ENCODE measurements at places on chromosomes 16 and 17.

GRCh38 chr17:3802461-3803307 lies 1.7 kb upstream of the ITGAE start:
- DNase-seq = no peak

- DNase-seq = no peak
Measured at GRCh38 chr16:74608944-74609343, 2.0 kb upstream of the GLG1 start.

GRCh38 chr17:81890447-81891302 lies 711 bp downstream of the ALYREF start:
- DNase-seq = peak; percentile 80

- DNase-seq = no peak
Measured at GRCh38 chr16:74257061-74257460, 39.6 kb upstream of the PSMD7 start.

DNA sequence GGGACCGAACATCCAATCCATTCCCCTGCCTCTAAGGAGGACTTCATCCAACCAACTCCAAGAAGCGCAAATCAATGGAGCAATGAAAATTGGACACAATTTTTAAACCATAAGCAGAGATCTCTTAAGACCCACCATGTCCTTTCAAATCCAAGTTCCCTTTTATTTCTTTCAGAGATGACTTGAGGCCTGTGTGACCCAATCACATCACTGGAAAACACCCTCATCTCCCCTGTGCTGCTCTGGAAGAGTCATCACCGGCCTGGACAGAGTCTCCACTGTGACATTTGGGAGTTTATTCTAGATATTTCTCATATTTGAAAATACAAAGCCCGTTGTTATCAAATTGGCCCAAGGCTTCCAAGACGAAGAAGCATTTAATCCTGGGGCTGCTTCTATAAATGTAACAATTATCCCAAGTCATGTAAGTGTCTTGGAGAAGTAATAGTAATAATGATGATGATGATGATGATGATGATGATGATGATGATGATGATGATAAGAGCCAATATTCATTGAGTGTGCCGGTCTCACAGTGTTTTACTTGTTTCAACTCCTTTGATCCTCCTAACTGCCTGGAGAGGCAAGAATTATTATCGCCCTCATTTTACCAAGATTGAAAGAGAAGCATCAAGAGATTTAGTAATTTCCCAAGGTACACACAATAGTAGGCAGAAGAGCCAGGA lies 72.1 kb downstream of the COPRS start:
- no peak for DNase-seq

- DNase-seq = no peak
Measured at GRCh38 chr17:61130330-61130729, 269.3 kb upstream of the TBX2 start.

- DNase-seq = no peak
Measured at GRCh38 chr17:39191750-39192510, 5.5 kb downstream of the CACNB1 start.

GRCh38 chr17:54909766-54910165 lies 9.1 kb downstream of the TOM1L1 start:
- no peak for DNase-seq

DNA sequence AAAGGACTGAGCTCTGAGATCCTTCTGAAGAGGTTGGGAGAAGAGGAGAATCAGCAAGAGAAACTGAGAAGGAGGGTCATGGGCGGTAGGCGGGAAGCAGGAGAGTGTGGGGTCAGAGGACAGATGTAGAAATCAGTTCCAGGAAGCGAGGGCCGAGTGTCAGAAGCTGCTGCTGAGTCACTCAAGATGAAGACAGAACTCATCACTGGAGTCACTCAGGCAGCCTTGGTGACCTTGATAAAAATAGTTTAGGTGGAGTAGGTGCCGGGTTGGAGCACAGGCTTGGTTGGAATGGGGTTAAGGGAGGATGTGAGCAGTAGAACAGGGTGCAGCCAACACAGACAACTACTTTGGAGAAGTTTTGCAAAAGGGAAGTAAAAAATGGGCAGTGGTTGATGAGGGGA lies 6.1 kb upstream of the ITGAM start:
- no peak for DNase-seq

- peak; percentile 66 for DNase-seq
Measured at GRCh38 chr17:66301367-66301863, 998 bp upstream of the PRKCA start.

DNA sequence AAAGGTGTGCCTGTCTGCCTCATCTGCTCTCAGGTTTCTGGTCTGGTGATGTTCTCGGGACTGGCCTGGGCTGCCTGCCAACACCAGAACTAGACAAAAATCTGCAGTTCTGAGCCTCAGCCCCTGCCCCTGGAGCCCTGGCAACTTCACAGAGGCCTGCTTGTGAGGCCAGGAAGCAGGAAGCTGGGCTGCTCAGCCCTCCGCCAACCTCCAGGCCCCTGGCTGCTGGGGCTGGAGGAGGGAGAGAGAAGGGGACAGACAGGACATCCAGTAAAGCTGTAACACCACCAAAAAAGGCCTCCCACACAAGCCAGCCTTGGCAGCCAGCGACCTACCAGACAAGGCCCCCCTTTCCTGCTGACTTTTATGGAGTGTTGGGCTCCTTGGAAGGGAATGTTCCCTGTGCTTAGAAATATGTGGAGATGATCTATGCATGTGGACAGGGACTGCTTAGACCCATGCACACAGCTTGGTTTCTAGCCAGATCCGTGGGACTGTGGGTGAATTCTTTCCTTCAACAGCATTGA lies 157.6 kb downstream of the XYLT1 start:
- DNase-seq = no peak

DNA sequence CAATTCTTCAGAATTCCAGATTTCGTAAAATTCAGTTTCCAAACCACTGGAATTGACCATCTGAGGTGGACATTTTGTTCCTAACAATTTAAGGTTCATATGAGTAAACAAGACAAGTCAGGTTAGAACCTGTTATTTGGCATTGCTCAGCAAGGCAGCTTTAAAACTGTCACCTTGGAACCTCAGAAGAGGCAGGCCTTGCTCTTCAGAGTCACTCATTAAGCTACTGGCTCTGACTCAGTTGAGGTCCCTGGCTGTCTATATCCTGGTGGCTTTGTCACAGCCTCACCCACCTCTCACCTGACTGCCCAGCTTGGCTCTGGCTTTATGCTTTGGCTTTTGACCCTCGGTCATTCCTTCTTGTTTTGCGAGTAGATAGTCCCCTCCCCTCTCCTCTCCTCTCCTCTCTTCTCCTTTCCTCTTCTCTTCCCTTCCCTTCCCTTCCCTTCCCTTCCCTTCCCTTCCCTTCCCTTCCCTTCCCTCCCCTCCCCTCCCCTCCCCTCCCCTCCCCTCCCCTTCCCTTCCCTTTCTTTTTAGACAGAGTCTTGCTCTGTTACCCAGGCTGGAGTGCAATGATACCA lies 238.4 kb downstream of the SHISA9 start:
- no peak for DNase-seq

GRCh38 chr17:63786971-63787711 lies 13.2 kb downstream of the DDX42 start:
- no peak for DNase-seq

DNA sequence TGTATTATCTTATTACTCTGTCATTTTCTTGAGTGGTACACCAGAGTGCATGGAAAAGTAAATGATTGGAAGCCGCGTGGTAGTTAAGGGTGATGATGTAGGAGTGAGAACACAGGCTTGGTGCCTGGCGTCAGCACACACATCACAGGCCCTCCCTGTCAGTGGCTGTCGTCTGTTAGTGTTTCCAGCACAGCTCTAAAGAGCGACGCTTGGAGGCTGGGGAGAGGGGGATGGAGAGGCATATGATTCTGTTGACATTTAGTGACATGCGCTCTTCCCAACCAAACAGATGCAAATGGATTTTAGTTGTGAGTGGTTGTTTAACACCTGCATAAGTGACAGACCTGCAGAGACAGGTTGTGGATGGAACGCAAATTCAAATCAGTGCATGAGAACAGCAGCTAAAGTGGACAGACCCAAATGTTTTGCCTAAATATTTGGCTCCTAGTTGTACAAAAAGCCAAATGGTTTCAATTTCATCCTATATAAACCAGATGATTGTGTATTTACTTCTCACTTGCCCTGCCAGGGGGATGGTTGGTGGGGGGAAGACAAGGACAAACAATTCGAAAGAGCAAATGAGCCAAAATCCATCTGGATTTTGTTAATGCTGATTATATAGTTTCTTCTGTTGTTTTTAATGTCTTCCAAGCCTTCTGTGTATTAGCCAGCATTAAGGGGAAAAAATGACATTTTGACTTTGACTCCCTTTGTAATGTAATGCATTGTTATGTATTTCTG lies 222.3 kb downstream of the WWOX start:
- no peak for DNase-seq

DNA sequence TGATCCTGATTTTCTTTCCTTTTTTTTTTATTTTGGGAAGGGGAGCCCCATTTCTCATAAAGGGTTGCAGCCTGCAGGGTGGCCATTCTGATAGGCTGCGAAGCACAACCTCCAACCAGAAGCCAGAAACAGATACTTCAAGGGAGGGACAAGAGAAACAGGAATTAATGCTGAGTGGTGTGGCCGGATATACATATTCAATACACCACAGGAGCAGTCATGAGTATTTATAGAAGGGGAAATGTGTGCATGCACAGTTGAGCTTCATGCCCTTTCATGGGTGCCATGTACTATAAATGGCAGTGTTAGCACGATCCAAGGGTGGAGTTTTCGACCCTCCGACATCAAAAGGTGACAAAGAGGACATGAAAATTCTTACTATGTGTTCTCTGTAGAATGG lies 320.8 kb downstream of the CBLN1 start:
- DNase-seq = no peak

DNA sequence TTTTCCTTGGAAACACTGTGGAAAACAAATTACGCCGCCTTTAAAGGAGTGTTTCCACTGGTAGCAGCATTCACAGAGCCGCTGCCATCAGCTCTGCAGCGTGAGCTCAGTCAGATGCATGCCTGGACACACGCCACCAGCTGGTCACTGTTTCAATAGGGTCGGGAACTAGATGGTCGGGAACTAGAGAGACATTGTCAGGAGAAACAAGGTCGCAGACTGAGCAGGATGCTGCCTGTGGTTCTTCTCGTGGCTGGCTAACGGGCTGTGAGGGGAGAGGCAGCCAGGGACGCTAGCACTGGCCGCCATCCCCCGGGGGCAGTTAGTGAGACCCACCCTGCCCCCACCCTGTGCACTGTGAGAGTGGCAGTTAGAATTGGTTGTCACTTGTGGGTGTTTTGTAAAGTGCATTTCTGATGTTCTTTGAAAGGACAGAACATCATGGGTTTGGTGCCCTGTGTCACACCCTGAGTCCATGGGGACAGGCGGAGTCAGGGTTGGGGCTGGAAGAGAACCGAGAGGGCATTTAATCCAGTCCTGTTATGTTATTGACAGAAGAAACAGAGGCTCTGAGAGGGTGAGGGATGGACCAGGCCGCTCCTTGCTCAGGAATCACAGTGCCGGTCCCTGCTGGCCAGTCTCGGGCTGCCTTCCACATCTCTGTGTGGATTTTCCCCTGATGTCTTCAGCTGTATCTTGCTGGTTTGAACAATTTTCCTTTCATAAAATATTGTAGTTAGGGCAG lies 86.3 kb downstream of the SPECC1 start:
- DNase-seq = no peak

DNA sequence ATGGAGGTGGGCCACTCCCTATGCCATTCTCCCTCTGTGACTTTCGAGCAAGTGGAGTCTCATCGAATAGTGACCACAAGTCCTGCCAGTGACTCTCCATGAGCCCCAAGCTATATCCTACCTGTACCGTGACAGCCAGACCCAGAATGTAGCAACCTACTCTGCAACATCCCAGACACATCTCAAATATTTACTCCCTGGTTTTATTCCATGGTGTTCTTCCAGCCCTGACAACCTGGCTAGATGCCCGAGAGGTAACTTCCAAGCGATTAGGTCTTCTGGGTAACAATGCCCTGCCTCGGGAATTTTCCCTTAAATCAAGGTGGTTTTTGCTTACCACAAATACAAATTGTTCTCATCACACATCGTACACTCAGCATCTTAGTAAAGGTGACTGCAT lies 211.7 kb downstream of the ZFHX3 start:
- no peak for DNase-seq

DNA sequence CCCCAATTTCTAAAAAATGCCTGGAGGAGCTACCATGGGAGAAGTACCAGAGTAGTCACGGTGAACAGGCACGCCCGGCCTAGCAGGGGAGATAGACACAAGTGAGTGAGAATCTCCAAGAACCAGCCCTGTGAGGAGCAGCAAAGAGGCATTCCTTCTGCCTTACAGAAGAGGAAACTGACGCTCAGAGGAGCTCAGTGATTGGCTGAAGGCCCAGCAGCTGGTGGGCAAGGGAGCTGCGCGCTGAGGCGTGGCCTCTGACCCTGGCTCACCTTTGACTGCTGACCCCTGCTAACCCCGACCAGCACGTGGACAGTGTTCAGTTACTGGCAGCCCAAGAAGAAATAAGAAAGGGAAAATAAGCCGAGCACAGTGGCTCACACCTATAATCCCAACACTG lies 1.8 kb downstream of the C16orf96 start:
- no peak for DNase-seq

GRCh38 chr17:19975601-19976000 lies 2.0 kb downstream of the AKAP10 start:
- DNase-seq = no peak

Measured in Karpas-422 (cell line).